ENCODE measurements at places on chromosomes 3 and 15.

GRCh38 chr15:52645916-52646315, 33.3 kb downstream of the ATOSA start:
- no peak for DNase-seq

- DNase-seq, result no peak
Observed at GRCh38 chr15:41284427-41285177, 47.8 kb downstream of the OIP5 start.

- no peak for DNase-seq
Observed at GRCh38 chr3:72427624-72428023, 420.6 kb downstream of the SHQ1 start.

- no peak for DNase-seq
Observed at GRCh38 chr15:66955871-66956585, 109.4 kb upstream of the SMAD3 start.

- DNase-seq, result no peak
Observed at GRCh38 chr3:115071601-115072000, 75.5 kb downstream of the ZBTB20 start.

DNA sequence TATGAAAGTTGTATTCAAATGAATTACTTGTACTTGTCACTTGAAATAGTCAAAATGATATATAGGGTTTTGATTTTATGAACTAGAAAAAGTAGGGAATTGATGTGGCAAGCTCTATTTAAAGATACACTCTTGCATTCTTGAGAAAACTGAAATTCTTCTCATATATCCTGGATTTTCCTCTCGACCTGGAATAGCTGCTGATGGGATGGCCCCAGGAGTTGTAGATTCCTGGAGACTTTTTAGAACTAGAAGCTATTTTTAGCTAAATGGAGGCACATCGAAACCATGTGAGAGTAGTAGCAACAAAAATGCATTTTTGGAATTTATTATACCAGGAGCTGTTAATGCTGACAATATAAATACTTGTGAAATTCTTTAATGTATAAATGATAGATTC, 125.9 kb downstream of the LEKR1 start:
- DNase-seq, result no peak

DNA sequence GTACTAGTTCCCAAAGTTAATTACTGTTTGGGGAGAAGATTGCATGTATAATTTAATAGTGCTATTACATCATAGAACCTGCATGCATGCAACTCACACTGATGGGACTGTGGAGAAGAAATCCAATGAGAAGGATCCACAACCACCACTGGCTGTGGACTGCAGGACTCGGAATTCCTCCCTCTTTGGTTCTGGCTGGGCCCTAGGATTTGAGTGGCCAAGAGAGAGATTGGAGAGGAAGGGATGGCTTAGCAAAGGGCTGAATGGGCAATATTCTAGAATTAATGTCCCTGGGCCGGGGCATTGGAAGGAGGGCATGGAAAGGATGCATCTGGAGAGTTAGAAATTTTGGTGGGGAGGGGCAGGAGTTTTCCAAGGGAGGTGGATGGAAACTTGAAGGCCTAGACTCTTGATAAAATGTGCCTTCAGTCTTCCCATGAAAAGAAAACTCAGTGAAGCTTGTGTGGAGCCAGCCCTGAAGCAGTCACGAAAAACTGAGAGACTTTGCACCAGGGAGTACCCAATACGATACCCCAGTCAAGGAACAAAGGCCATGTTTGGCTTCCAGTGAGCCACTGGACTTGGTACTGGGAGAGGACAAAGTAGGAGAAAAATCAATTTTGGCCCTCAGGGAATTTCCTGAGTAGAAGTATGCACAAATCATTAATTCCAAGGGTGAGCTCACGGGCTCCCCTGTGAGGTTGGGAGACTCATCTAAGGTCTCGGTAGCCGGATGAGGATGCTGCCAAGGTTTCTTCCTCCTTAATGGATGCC, 31.4 kb upstream of the TPM1 start:
- no peak for DNase-seq

DNA sequence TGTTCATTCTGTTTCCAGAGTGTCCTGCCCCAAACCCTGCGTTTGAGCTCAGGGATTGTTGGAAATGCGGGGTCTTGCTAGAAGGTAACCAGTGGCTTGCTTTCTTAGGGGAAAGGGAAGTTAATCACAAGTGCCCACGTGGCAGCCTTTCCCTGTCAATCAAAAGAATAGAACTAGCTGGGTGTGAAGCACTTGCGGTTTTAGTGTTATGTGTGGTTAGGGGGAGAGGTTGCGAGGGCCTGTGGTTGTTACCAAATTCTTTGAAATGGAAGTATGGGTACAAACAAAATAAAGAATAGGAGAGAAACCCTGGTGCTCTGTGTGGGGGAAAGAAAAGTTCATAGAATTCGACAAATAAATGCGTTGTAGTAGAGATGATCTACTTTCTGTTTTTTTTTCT, 67.6 kb downstream of the FNDC3B start:
- peak; percentile 27 for DNase-seq

- DNase-seq, result no peak
Observed at GRCh38 chr3:134334231-134334900, 39.9 kb downstream of the AMOTL2 start.

DNA sequence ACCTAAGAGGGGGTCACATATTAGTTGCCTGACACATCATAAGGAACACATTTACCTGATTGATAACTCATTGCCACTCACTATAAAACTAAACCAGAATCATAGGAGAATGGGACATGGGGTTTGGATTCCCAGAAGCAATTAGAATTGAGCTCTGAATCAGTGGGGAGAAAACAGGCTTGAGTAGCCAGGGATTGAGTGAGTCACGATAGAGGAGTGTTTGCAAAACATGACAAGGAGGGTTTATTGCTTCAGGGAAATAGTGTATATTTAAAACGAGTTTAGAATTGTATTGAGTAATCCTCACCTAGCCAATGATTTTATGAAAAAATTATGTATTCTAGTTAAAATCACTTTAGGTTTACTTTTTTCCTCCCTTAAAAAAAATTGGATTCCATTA, 101.1 kb upstream of the THRB start:
- no peak for DNase-seq

DNA sequence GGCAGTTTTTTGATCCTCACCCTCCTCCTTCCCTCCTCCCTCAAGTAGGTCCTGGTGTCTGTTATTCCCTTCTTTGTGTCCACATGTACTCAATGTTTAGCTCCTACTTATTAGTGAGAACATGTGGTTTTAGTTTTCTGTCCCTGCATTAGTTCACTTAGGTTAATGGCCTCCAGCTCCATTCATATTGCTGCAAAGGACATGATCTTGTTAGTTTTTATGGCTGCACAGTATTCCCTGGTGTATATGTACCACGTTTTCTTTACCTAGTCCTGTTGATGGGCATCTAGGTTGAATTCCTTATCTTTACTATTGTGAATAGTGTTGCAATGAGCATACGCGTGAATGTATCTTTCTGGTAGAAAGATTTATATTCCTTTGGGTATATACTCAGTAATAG, 61.7 kb upstream of the FGF7 start:
- no peak for DNase-seq

GRCh38 chr3:149120051-149120972, 9.1 kb upstream of the HPS3 start:
- DNase-seq, result no peak

- DNase-seq, result no peak
Observed at GRCh38 chr15:76193934-76194333, 117.3 kb downstream of the ETFA start.

- no peak for DNase-seq
Observed at GRCh38 chr3:11021611-11022011, 29.1 kb downstream of the SLC6A1 start.

DNA sequence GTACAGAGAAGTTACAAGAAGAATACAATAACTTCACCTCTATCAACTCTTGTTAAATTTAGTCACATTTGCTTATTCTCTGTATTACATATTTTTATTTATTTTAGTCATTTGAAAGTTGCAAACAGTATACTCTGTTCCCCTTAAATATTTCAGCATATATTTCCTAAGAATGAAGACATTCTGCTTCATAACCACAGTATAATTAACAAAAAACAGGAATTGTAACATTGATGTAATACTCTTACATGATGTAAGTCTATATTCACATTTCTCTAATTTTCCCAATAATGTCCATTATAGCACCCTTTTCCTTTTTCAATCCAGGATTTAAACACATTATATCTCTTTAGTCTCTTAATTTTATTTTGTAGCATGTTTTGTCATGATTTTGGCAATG, 112.0 kb downstream of the AKAP13 start:
- DNase-seq, result no peak

- DNase-seq, result no peak
Observed at GRCh38 chr3:111241960-111242359, 170.3 kb downstream of the NECTIN3 start.

- DNase-seq, result no peak
Observed at GRCh38 chr3:58952128-58952917, 97.5 kb downstream of the CFAP20DC start.

DNA sequence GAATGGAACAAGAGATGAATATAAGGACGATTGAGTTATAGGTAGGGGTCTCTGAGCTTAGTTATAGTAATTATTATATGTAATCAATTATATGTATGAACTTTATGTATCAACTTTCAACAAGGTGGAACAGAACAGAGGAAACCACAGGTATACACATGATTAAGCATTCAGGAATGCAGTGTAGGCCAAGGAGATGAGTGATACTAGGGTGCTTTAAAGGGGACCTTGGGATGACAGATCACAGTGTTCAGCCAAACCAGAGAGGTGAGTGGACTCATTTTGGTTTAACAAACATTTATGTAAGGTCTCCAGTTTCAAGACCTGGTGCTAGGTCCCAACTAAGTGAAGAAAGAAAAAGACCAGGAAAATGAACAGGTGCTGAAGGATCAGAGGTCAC, 895.5 kb downstream of the ROBO2 start:
- DNase-seq, result no peak

GRCh38 chr3:79414806-79415205, 353.0 kb downstream of the ROBO1 start:
- DNase-seq, result no peak

DNA sequence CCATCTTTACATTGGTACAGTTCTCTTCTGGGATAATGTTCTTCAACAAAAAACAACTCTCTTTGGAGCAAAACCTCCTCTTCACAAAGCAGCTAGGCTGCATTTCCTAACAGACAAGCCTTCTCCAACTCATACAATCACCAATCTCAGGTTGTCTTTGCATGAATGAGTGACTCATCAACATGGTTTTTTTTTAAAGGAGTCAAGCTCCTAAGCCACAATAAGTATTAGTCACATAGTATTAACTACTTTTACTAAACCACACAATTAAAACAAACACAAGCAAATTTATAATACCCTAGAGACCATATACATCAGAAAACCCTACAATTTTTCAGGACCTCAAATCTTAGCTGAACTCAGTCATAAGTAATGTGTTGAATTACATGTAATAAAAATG, 137.4 kb downstream of the TBC1D5 start:
- DNase-seq, result no peak

GRCh38 chr15:67322481-67322880, 67.9 kb downstream of the IQCH start:
- DNase-seq, result no peak

GRCh38 chr3:78762121-78762520, 1005.7 kb downstream of the ROBO1 start:
- DNase-seq, result no peak

DNA sequence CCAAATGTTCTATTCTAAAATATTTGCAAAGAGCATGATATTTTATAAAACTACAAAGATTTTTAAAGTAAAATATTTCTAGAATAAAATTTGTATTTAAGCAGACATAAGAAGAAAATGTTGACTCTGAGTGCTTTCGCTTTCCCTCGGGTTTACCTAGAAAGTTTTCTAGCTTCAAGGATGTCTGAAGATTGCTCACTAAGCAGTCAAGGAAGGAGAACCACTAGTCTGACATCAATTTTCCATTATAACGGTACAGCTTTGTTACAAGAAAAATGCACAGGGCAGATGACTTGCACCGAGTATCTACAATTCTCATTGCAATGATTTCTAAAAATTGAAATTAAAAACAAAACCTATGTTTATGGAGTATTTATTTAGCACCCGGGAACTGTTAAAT, 14.2 kb downstream of the GPR15 start:
- DNase-seq, result no peak

DNA sequence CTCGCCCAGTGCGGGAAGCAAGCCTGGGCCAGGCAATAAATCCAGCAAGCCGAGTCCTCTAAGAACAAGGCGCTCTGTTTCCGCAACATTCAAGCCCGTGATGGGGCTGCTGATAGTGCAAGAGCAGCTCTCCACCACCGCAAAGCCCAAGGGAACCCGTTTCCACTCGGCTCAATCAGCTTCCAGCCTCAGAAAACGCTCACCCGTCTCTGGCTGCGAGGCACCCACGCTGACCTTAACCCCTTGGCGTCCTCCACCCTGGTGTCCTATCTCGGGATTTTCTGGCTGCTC, 17.8 kb downstream of the SPATA12 start:
- DNase-seq, result no peak

DNA sequence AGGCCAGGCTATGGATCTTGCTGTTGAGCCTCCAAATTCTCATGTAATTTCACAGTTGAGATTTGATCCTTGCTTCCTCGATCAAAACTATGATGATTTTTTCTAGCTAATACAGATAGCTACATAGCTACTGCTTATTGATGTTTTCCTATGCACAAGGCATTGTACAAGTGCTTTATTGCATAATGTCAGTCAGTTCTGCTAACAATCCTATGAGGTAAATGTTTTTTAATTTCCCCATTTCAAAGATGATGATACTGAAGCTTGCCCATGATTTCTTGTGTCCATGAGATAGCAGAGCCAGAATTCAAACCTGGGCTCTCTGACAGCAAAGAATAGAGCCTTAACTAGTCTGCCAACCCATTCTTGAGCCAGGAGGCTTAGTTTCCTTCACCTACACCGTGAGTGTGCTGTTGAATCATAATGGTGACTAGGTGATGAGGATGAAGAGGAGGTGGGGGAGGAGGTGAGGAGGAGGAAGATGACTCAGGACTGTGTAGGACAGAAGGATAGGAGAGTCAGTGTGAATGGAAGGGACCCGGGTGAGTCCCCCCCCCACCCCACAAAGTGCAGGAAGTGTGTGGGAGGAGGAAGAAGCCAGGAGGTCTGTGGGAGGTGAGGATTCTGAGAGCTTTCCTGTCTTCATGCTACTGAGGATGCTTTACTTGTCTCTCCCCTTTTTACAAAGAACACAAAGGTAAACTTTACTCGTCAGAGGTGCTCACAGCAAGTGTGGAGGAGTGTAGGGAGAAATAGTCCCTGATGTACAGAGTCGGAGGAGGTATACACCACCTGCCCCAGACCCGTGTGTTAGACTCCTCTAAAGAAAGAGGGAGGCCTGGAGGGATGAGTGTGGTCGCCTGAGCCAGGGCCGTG, 3.6 kb downstream of the TAGLN3 start:
- DNase-seq, result no peak

GRCh38 chr3:113218681-113219045, 7.3 kb downstream of the BOC start:
- no peak for DNase-seq

DNA sequence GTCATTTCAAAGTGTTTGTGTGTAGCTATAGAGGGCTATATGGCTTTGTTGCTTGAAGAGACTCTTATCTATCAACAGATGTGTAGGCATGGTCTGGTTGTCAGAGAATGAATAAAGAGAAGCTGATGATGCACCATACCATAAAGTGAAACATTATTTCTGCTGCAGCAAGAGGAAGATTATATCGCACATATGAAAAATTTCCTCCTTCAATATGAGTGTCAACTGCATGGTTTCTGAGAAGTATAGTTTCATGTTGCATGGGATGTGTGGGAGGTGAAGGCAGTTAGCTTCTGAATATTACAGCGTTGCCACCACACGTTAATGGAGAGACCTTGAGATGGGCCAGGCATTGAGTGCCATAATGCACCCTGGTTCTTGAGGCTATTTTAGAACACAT, 217.9 kb downstream of the SATB1 start:
- DNase-seq, result no peak

Data from stimulated activated CD8-positive, alpha-beta memory T cell treated with anti-CD3 and anti-CD28 coated beads, Interleukin-7, amount 100 ng/mL, for 1 hour (primary cell).